ENCODE measurements at places on chromosomes 2 and 18.
A peak's percentile ranks its signal among the peaks of the same experiment; 100 is the strongest.

DNA sequence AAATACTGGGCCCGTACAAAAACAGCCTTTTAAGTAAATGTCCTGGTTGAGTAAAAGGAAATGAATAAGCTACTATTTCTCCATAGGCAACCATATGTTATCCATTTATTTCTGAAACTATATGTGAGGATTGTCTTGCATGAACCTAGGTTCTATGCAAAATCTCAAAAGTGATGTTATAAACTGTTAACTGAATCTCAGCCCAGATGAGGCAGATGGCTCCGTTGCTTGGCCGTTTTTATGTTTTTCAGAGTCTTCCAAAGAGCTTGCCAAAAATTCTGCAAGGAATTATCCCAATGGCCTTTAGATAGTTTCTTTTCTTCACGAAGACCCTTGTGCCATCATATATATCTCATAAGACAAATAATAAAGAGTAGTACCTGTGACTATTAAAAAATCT is 1669.5 kb upstream of the DDX18 start:
- DNase-seq = no peak

- no peak for DNase-seq
These were observed 921.4 kb downstream of the TRIB2 start for GRCh38 chr2:13638181-13638580.

DNA sequence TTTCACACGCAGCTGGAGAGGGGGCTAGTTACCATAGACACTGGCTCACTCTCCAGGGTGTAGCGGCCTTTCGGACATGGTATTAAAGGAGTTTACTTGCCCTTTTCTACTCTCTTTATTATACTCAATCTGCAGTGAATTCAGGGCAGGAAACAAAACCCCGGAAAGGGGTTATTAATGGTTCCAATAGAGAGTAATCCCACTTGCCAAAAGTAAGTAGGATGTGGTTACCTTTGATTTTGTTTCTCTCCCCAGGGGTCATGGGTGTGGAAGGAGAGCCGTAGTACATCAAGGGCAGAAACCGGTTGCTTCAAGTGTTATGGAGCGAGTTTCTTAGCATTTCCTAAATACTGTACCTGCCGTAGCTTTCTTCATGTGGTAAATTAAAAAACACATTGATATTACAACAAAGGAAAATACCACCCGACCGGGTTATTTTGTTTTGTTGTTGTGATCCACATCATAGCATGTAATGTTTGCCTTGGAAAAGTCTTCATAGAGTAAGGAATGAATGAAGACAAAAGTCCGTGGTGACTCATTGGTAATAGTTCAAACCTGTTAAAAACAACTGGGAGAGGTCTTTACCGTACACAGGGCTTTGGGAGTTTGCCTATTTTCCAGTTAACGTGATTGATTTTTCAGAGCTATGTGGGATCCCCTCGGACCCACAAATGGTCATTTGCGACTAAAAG is 71.5 kb downstream of the SLC4A3 start:
- peak; percentile 50 for DNase-seq

DNA sequence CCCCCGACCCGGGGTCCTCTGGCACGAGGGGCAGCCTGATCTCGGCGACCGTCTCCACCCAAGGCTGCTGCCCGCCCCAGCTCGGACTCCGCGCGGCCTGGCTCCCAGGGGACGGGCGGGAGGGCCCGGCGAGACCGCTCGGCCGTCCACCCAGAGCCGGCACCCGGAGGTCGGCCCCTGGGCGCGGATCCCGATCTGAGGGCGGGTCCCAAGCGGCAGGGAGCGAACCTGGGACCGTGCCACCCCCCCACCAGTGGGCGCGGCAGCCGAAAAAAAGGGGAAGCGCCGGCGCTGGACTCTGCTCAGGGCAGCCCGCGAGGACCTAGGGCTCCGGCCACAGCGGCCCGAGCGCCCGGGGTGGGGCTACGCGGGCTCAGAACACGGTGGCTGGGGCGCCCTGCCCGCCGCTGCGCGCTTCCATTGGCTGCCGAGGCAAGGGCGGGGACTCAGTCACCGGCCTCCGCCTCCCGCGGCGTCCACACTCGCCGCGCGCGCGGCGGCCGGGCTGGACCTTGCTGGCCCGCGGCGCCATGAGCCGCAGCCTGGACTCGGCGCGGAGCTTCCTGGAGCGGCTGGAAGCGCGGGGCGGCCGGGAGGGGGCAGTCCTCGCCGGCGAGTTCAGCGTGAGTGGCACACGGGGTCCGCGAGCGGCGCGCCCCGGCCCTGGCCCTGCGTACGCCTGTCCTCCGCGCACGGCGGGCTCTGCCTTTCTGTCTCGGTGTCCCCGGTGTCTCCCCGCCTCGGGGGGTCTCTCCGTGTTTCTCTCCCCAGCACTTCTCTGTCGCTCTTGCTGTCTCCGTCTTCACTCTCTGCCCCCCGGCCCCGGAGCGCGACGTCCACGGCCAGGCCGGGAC is at the start of gene PTPN18:
TSS of gene PTPN18 (plus strand) at position 479 of the 854 bp plus-strand sequence. CDS start at position 531, 52 bp downstream.
- DNase-seq = peak; percentile 81

DNA sequence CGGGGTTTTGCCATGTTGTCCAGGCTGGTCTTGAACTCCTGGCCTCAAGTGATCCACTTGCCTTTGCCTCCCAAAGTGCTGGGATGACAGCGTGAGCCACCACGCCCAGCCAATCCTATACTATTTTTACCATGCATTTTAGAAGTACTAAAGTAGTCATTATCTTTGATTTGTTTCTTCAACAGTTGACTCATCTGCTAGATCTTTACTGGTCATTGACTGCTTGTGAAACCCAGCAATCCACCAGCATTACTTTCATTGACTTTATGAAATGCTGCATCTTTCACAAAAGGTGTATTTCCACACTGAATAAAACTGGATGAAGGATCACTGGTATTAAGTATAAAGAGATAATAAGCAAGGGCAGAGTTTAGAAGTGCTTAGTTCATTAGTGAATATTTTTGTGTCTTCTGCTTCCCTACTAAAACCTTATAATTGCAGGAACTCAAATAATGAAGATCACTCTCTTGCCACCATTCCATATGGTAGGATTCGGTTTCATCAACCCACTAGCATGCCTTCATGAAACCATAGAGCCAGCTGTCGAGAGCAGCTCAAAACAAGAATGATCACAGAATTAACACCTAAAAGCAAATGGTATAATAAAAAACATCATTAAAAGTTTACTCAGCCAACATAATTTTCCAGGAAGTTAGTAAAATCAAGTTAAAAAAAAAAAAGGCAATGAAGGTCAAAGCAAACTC is 33.1 kb downstream of the IRS1 start:
- no peak for DNase-seq

DNA sequence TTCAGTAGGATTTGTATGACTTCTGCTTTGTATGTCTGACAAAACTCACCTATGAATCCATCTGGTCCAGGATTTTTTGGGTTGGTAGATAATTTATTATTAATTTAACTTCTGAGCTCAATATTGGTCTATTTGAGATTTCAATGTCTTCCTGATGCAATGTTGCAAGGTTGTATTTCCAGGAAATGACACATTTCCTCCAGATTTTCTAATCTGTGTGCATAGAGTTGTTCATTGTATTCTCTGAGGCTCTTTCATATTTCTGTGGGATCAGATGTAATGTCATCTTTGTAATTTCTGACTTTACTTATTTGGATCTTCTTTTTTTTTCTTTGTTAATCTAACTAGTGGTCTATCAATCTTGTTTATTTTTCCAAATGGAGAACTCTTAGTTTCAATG is 584.7 kb upstream of the SETBP1 start:
- no peak for DNase-seq

GRCh38 chr2:126650994-126651393 is 5.0 kb upstream of the GYPC start:
- DNase-seq = no peak

DNA sequence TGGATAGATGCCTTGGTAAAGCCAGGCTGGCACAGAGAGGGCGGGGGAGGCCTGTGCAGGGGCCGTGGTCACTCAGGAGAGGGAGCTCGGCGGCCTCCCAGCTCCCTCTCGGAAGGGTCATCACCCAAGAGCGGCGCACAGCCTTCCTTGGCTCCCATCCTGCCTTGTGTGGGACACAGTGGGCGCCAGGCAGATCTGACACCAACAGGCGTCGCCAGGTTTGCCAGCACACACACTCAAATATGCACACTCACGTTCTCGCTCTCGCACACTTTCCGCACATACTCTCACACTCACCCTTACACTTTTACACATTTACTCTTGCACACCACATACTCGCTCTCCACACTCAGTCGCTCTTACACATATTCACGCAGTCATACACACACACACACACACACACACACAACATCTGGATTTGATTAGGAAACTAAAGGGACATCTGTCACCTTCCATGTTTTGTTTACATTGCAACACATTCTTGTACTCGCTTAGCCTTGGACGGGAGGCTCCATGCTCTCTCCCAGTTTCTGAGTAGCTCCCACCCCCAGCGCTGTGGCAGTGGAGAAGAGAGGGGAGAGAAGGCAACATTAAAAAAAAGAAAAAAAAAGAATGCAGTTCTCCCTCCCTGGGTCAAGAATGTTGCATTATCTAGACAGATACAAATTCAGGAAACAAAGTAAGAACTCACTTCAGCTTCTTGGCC is 10.5 kb downstream of the CHMP1B start:
- no peak for DNase-seq

DNA sequence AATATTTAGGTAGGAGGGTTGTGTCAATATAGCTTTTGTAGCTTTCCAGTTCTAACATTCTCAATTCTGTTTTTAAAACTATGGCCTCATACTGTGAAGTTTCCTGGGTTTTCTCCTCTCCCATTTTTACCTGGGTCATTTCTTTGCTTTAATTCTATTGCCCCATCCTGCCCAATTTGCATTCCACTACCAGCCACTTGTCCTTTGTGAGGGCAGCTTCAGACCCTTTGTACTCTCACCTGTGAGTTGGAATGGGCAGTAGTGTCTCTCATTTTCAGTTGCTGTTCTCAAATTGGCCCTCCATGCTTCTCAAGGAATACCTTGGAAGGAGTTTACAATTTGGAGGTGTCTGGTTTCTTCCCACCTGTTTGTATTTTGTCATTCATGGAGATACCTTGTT is 108.4 kb downstream of the CAMKMT start:
- DNase-seq = no peak

GRCh38 chr2:134173338-134174016 is 80.4 kb upstream of the MGAT5 start:
- no peak for DNase-seq

DNA sequence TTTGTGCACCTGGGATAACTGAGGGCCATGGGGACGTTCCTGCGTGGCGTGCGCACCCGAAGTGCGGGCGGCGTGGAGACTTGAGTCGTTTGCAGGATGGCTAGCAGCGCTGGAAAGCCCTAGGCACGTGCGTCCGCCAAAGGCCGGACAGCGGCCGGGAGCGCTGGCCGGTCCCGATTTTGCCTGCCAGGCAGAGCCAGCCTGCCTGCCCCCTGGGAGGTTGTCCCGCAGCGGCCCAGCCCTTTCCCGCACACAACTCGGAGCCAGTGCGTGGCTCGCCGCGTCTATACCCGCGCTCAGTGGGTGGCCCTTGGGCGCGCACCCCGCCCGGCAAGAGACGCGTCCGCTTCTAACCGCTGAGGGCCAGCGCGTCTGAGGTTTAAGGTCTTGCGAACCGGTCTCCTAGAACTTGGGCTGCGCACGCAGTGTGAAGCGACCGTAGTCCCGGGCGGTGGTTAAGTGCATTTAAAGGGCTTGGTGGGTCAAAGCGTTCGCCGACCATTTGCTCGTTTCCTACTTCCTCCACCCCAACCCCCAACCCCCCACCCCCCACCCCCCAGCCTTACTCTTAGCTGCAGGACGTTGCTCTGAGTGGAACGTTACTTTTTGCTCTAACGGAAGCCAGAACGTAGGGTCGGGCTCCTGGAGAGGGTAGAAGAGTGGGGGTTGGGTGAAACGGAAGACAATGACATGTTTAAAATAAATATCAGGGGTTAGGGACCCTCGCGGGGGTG is 627 bp downstream of the CDCA7 start:
- peak; percentile 62 for DNase-seq

GRCh38 chr18:60188958-60189357 is 183.6 kb downstream of the MC4R start:
- DNase-seq = no peak
